ENCODE measurements at places on chromosomes 6 and 20. TPM values are rescaled to one million over a fixed set of nuclear protein-coding genes. Genes with fewer than 3 reads are reported as not detected.

- no peak for DNase-seq
Observed at GRCh38 chr20:64214952-64215351, 40.6 kb upstream of the PCMTD2 start.

DNA sequence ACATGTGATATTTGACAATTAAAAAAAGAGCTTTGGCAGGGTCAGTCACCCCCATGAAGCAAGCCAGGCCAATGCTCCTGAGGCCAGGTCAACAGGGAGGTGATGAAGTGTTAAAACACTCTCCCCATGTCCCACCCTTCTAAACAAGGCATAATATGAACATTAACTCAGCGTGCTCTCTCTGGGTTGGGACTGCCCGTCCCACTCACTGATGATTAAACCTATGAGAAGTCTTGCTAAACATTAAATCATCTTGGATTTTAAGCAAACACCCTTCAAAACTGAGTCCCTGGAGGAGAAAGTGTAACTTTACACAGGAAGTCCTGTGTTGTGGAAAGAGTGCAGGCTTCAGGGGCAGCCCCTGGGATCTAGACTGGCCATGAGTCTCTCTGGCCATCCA lies 558.5 kb downstream of the CD83 start:
- DNase-seq = no peak

DNA sequence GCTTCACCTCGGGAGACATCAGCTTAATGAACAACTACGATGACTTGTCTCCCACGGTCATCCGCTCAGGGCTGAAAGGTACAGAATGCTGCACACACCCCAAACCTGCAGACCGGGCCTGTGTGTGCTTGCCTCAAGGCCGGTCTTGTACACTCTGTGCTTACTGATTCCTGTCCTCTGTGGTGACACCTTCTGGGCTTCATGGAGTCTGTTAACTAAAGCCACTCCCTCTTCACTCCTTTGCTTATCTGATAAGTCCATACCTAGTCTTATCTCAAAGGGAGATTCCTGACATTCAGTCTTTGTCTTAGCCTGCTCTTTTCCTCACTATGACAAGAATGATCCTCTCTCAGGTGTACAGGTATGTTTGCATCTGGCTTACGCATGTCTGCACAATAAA lies 107.7 kb upstream of the TMEM181 start:
- DNase-seq = no peak

DNA sequence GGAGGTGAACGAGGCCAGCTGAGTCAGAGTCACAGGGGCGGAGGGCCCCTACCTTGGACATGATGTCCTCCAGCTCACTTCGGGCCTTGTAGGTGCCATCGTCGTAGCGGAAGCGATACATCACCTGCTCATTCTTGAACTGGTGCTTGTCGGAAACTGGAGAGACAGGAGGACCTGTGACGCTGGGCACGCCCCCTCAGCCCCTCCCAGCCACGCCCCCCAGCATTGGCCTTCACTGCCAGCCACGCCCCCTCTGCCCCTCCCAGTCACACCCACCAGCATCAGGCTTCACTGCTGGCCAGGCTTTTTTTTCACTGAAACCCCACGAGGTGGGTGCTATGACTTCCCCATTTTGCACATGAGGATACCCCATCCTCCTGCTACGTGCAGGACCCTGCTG lies 148.2 kb downstream of the PREX1 start:
- DNase-seq = no peak

- no peak for DNase-seq
Observed at GRCh38 chr6:146281651-146282362, 252.9 kb downstream of the GRM1 start.

DNA sequence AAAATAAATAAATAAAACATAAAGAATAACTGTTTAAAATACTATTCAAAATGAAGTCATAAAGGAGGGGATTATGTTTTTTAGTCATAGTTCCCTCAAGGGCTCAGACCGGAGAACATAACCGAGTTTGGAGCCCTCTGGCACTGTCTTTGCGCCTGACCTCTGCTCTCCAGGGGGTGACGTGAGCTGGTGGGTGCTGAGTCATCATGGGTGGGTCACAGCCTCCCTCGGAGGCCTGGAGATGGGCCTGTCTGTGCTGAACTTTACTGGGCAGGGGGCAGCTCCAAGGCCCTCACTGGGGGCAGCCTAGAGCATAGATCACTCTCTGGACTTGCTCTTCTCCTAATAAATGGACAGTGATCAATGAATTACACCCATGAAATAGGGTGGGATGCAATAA lies 3.1 kb upstream of the MAVS start:
- no peak for DNase-seq

- DNase-seq = no peak
Observed at GRCh38 chr6:111971866-111972532, 81.9 kb upstream of the CCN6 start.

DNA sequence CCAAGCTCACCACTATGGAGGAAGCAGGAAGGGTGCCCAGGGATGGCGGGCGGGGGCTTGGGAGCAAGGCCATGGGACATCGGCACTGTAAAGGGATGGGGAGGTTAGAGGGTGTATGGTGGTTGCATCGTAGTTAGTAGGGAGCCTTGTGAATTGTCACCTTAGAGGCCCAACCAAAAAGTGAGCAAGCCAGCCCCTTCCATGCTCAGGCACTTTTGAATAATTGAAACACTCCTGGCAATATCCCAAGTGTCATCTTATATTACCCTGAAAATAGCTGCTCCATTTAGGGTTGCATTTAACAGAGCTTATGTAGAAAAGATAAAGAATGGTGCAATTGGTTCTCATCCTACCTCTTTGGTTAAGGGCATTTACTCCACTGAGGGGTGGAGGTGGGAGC lies 169.2 kb downstream of the SAMD5 start:
- no peak for DNase-seq

- DNase-seq = no peak
Observed at GRCh38 chr20:62886709-62887058, 25.1 kb upstream of the TCFL5 start.

WFDC10B gene
- not detected for polyA plus RNA-seq

GNMT gene
- 0.10 TPM for polyA plus RNA-seq

DNA sequence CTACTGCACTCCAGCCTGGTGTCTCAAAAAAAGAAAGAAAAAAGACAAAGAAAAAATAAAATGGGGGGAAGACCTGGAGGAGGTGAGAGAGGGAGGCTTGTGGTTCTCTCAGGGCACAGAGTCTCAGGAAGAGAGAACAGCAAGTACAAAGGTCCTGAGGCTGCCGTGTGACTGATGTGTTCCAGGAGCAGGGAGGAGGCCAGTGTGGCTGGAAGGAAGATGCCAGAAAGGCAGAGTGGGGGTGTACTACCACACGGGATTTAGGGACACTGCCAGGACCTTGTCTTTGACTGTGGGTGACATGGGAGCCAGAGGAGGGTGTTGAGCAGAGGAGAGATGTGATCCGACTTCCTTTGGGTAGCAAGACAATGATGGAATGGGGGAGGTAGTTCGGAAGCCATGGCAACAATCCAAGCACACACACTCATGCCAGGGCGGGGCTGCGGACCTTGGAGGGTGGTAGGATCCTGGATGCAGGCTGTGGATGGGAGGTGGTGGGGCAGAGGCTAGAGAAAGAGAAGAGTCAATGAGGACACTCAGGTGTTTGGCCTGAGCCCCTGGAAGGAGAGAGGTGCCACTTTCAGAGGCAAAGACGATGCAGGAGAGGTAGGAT lies 136.4 kb upstream of the PTPN1 start:
- DNase-seq = no peak

SCP2D1 gene
- not detected for polyA plus RNA-seq
